ENCODE measurements at places on chromosomes 4 and X. TPM values are rescaled to one million over a fixed set of nuclear protein-coding genes. Genes with fewer than 3 reads are reported as not detected.

- no peaks in the 10 kb centered on the region for H3K4me1 ChIP-seq
- no peaks in the 10 kb centered on the region for H3K36me3 ChIP-seq
- no peak overlapping the region for H3K27ac ChIP-seq
- no peak for DNase-seq
- no peaks in the 10 kb centered on the region for H3K27me3 ChIP-seq
These were observed 6.8 kb upstream of the MOB1B start for GRCh38 chr4:70895405-70895804.

- H3K27ac ChIP-seq = no peak overlapping the region
- H3K36me3 ChIP-seq = no peaks in the 10 kb centered on the region
- no peaks in the 10 kb centered on the region for H3K27me3 ChIP-seq
- DNase-seq = no peak
- H3K4me3 ChIP-seq = no peak overlapping the region
These were observed 1233.4 kb upstream of the ADGRL3 start for GRCh38 chr4:59966758-59967157.

GRCh38 chr4:2817701-2818350, 24.9 kb downstream of the SH3BP2 start:
- H3K4me1 ChIP-seq = peaks cover 56% of the 10 kb centered on the region
- peaks cover 22% of the 10 kb centered on the region for H3K36me3 ChIP-seq
- no peak for DNase-seq

SLC10A6 gene
- not detected for total RNA-seq

DNA sequence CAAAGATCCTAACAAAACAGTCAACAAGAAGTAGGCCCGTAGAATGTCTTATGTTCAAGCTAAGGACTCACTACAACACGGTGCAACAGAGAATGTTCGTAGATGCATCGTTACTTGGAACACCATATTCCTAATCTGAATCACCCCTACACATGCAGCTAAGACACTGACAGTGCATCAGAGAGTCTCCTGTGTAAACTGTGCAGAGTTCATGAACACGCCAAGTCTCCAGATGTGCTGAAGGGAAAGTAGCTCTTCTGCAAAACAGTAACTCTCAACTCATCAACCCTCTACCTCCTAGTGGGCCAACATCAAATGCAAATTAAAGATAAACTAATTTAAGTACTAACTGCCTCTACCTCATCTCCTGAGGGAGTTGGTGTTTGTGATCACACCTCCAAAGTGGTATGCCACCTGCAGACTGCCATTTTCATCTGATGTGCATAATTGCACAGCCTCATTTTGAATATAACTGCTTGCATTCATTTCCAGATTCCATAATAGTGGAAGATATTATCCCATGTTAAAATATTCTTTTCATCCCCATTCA, 73.5 kb downstream of the MOSPD2 start:
- H3K4me1 ChIP-seq = no peaks in the 10 kb centered on the region
- DNase-seq = no peak
- no peaks in the 10 kb centered on the region for H3K36me3 ChIP-seq
- H3K27ac ChIP-seq = no peak overlapping the region

DNA sequence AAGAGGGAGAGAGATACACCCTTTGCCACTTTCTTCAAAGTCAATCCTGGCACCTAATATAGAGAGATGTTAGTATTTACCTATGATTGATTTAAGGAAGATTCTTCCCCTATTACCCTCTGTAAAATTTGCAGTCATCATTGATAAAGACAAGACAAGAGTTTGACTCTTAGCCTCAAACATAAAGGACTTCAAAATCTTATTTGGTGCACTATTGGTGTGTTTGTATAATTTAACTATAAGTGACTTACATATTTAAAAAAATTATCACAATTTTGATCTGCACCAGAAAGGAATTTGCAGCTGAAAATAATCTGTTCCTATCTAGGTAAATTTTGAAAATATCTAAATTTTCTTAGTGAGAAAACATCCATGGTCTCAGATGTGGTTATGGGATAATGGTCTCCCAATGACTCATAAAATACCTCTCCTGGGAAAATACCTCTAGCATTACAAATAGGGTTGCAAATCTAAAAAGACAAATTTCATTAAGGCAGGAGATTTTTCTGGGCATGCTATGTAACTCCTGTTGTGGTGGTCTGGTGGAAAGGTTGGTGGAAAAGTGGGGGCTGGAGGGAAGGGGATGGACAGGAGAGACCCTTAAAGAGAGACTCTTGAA, 173.6 kb upstream of the MED14 start:
- H3K27me3 ChIP-seq = peaks cover 3% of the 10 kb centered on the region
- H3K27ac ChIP-seq = no peak overlapping the region
- no peak for DNase-seq
- no peaks in the 10 kb centered on the region for H3K4me1 ChIP-seq

- H3K36me3 ChIP-seq = no peaks in the 10 kb centered on the region
- no peak overlapping the region for H3K27ac ChIP-seq
- no peaks in the 10 kb centered on the region for H3K4me1 ChIP-seq
- H3K27me3 ChIP-seq = no peaks in the 10 kb centered on the region
These were observed 15.1 kb downstream of the TEC start for GRCh38 chr4:48254381-48255071.

GRCh38 chrX:112769034-112769433, 71.6 kb downstream of the AMOT start:
- H3K27ac ChIP-seq = no peak overlapping the region
- H3K4me1 ChIP-seq = no peaks in the 10 kb centered on the region
- no peaks in the 10 kb centered on the region for H3K36me3 ChIP-seq
- H3K4me3 ChIP-seq = no peak overlapping the region
- DNase-seq = no peak

CLGN gene
- not detected for total RNA-seq

GRCh38 chr4:166282081-166282770, 409.2 kb downstream of the TLL1 start:
- H3K4me3 ChIP-seq = no peak overlapping the region
- DNase-seq = no peak
- H3K27ac ChIP-seq = no peak overlapping the region
- no peaks in the 10 kb centered on the region for H3K27me3 ChIP-seq
- H3K4me1 ChIP-seq = peaks cover 6% of the 10 kb centered on the region
- no peaks in the 10 kb centered on the region for H3K36me3 ChIP-seq

DNA sequence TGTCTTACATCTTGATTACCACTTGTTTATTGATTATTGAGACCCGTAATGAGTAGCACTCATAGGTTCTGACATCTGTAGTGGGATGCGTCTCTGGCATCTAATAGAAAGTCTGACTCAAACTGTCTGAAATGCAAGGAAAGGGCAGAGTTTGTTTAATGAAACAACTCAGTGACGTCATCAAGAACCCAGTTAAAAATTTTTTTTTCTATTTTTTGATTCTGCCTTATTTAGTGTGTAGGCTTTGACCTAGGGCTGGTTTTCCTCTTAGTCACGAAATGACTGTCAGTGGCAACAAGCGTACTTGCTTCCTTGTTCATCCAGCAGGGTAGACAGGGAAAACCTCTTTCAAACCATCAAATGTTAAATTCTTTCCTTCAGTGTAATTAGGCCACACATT, 3.1 kb upstream of the CDKL5 start:
- no peaks in the 10 kb centered on the region for H3K36me3 ChIP-seq
- H3K4me3 ChIP-seq = no peak overlapping the region
- H3K27me3 ChIP-seq = peaks cover 8% of the 10 kb centered on the region
- peaks cover 8% of the 10 kb centered on the region for H3K4me1 ChIP-seq
- DNase-seq = no peak

DNA sequence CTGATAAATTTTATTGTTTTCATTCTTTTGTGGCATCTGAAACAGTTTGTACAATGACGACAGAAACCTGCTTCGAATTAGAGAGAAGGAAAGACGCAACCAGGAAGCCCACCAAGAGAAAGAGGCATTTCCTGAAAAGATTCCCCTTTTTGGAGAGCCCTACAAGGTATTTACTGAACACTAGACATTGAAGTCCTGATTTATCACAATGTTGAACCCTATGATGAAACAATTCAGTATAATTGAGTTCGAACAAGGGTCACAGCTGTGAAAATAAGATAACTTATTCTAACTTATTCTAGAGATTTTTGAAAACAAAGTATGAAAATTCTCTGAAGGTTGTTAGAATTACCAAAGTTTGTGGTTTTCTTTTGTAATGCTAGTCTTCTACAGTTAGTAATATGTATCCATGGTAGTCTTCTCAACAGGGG, 111.3 kb downstream of the AFF1 start:
- no peak overlapping the region for H3K4me3 ChIP-seq
- no peak overlapping the region for H3K27ac ChIP-seq
- H3K4me1 ChIP-seq = peaks cover 27% of the 10 kb centered on the region
- H3K27me3 ChIP-seq = no peaks in the 10 kb centered on the region

NXF2 gene
- total RNA-seq = not detected

DNA sequence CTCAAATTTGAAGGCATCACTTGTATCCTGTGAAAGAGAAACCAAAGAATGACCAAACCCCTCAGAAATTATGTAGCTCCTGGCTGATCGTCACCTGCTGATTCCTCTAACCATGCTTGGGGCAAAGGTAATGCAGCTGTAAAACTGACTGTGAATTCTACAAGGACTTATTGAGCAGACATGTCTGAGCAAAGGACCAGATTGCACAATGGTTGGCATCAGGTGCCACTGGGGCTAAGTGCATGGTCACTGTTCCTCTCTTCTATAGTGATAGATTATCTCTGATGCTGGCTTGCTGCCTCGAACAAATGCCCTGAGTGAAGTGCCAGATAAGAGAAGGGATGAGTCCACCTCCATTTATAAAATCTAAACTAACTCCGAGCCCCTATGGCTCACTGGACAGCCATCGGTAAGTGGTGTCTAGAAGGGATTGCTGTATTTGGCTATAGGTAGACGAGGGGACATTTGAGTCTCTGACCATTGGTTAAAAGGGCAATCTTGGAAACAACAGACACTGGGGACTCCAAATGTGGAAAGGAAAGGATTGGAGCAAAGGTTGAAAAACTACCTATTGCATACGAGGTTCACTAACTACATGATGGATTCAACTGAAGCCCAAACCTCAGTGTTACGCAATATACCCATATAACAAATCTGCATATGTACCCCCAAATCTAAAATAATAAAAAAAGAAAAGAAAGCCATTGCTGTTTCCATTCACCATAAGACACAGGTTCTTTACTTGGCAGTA, 110.7 kb upstream of the IGSF1 start:
- H3K4me3 ChIP-seq = no peak overlapping the region
- no peaks in the 10 kb centered on the region for H3K4me1 ChIP-seq
- no peaks in the 10 kb centered on the region for H3K36me3 ChIP-seq
- DNase-seq = no peak

GRCh38 chr4:52290466-52290865, 239.4 kb downstream of the SPATA18 start:
- DNase-seq = no peak
- H3K4me1 ChIP-seq = no peaks in the 10 kb centered on the region
- no peaks in the 10 kb centered on the region for H3K36me3 ChIP-seq

DNA sequence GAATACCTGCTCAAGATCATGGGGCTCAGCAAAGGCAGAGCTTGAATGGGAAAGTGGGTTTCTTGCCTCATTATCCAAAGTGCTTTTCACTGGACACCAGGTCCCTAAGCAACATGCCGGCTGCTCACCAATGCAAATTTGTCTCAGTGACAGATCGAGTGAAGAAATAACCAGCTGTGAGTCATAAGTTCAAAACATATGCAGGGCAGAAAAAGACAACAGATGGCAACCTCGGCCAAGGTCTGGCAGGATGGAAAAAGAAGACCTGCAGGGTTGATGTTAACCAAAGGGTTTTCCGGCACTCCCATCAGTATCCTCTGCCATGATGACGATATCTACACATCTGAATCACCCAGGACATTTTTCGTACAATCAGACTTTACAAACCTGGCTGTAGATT, 124.1 kb downstream of the AFAP1 start:
- H3K27ac ChIP-seq = no peak overlapping the region
- H3K27me3 ChIP-seq = no peaks in the 10 kb centered on the region
- H3K4me1 ChIP-seq = peaks cover 17% of the 10 kb centered on the region
- H3K36me3 ChIP-seq = peaks cover 2% of the 10 kb centered on the region
- no peak for DNase-seq

NALF2 gene
- total RNA-seq = not detected

ENPEP gene
- total RNA-seq = 0.93 TPM

SMIM10L2A gene
- total RNA-seq = 0.38 TPM

DNA sequence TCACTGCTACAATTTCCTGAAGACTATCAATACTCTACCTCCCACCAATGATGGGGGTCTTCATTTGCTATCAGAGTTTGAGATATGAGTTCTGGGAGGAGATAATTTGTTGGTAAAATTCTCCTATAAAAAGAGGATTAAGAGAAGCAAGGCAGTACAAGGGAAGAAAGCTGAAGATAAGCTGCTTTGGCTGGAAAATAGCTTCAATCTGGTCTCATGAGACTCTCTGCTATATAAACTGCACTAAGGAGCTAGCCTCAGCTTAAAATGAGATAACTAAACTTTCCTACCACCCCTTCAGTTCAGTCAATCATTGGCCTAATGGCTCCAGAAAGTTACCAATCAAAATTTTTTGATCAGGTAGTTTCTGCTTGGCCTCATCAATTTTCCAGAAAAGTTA, 2105.0 kb downstream of the ARAP2 start:
- no peaks in the 10 kb centered on the region for H3K27me3 ChIP-seq
- no peaks in the 10 kb centered on the region for H3K36me3 ChIP-seq
- H3K4me1 ChIP-seq = no peaks in the 10 kb centered on the region
- DNase-seq = no peak
- H3K27ac ChIP-seq = no peak overlapping the region
- no peak overlapping the region for H3K4me3 ChIP-seq

CPLX1 gene
- 1.3 TPM for total RNA-seq

DNA sequence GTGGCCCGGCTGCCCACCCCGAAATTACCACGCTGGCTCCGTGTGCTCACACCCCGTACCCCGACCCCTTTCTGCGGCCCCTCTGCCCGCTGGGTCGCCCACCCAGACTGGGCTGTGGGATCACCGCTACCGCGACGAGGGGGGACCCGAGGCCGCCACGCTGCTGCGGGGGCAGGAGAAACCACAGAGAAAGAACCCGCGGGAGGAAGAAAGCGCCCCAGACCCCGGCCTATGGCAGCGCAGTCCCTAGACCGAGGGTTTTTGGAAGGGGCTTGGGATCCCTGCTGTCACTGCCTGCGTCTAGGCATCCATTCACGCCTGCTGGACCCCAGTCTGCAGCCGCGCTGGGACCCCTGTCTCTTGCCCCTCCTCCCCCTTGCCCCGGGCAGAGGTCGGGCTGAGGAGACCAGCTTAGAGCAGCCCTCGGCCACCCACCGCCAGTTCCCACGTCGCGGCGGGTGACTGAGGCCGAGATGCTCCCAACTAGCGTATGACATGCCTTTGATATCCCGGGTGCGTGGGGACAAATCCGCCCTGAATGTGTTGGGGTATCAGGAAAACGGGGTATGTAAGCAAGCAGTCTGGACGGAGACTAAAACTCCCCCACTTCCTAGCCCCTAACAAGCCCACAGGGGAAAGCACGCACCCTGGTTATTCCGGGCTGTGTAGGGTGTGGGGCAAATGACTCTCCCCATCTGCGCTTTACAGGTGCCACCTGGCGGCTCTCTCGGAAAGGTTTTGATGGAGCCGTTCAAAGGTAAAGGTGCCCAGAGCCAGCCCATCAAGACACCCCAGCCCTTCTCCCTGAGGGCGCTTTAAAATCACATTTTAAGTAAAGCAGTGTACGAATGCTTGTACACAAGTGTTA, 862 bp upstream of the INPP4B start:
- peak; percentile 73 for DNase-seq
- H3K36me3 ChIP-seq = no peaks in the 10 kb centered on the region
- peaks cover 6% of the 10 kb centered on the region for H3K4me1 ChIP-seq
- H3K27ac ChIP-seq = no peak overlapping the region

- DNase-seq = no peak
- H3K27ac ChIP-seq = no peak overlapping the region
- no peak overlapping the region for H3K4me3 ChIP-seq
- no peaks in the 10 kb centered on the region for H3K4me1 ChIP-seq
- H3K36me3 ChIP-seq = no peaks in the 10 kb centered on the region
These were observed 176.7 kb upstream of the FAT1 start for GRCh38 chr4:186900232-186900900.

Data from activated CD8-positive, alpha-beta memory T cell treated with anti-CD3 and anti-CD28 coated beads, Interleukin-2, amount 10 ng/mL, durations not matched to agents 7 days and 5 days (primary cell).